ENCODE measurements at places on chromosomes 2 and 18.

DNA sequence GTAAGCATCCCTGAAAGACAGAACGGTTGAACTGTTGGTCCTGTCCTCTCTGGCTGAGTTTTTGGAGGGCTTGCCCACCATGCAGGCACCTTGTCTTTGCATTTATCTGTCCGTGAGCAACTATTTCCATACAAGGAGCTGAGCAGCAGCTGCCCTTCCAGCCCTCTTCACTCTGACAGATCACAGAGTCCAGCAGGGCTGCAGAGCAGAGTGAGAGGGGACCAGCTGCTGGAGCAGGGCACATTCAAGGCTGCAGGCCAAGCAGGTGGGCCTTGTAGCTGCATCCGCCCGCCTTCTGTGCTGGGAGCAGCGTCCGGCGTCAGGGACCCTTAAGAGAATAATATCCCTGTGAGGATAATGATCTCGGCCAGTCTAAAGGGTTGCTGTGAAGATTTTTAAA lies 9.5 kb downstream of the SMYD1 start:
- DNase-seq = no peak

- no peak for DNase-seq
These were observed 141.3 kb downstream of the EML6 start for GRCh38 chr2:54864727-54865126.

- no peak for DNase-seq
These were observed 49.4 kb downstream of the NCKAP5 start for GRCh38 chr2:133518700-133519344.

DNA sequence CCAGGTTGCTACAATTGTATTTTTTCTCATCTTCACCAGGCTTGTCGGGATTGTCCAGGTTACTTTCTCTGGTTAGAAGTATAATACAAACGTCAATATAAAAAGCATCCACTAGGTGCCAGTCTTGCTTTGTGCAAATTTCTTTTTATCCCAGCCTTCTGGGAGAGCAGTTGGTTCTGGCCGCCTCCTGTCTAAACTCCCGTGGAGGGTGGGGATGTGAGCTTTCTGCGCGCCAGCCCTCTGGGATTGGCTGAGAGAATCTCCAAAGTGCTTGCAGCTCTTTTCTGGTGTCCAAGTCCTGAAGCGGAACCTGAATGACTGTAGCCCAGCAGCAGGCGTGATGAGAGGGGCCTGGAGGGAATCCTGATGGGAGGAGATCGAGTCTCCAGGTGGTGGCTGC lies 22.4 kb upstream of the TOGARAM2 start:
- DNase-seq = peak; percentile 86

DNA sequence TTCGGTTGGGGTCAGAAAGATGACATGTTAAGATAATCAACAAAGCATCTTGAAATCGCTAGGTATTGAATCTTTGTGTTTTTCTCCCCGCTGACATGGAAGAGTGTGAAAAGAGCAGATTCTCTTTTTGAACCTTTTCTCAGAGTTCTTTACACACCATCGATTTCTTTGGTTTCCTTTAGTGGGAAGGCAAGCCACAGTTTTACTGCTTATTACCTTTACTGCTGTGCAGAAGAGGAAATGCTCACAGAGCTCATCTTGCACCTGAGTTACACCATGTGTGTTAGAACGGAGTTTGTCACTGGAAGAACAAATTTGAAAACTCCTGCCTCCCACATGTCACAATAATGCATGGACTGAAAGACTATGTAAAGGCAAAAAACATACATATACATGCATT lies 45.3 kb upstream of the PDK1 start:
- DNase-seq = no peak

DNA sequence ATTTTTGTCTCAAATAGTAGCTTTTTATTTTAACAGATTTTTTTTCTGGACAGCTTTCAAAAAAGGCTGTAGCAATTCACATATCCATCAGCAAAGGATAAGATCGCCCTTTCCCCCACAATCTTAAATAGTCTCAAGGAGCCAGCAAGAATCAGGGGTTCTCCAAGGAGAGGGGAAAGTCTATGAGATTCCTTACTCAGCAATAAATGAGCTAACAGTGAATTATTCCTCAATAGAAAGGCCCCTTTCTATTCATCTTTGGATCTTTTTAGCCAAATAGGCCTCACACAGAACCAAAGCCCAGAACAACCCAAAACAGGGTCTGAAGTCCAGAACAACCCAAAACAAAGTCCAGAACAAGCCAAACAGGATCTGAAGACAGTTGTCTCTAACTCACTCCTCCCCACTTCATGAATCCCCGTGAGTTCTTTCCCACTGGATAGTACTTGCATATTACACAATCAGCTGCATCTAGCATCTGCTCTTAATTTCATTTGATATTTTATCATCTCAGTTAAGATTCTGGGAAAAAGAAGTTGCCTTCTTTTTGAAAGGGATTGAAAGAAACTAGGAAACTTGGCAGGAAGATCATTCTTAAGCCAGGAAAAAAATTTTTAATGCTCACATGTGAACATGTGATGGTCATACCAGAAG lies 3.4 kb upstream of the DHRS9 start:
- DNase-seq = no peak

GRCh38 chr2:171626949-171627348 lies 60.3 kb upstream of the DYNC1I2 start:
- DNase-seq = no peak

- DNase-seq = no peak
These were observed 20.8 kb upstream of the MLPH start for GRCh38 chr2:237466211-237466610.

DNA sequence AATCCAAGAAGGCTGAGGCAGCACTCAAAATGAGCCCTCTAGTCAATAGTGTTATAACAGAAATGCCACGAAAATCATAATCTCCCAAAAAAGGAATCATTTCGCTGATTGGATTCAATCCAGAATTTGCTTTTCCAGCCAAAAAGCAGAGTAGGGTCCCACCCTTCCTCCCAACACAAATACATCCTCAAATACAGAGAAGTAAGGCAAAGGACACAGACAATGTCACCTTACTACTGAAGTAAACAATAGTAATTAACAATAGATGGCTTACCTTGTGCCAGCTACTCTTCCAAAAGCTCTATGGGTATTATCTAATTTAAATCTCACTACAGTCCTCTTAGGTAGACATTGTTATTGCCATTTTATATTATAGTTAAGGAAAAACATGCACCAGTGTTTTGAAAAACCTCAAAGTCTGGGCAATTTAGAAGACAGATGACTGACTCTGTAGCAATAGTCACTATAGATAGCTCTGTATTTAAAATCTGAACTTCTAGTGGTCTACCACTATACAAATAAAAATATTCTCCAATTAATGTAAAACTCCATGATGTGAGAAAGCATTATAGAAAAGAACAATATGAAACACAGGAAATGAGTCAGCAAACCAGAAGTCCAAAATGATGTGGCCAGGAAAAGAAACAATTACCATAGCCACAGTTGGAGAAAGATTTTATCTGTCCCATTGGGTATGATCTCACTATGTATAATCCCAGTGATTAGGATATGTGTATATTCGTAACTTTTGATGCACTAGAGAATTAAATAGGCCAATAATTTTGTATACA lies 305.0 kb upstream of the ERBB4 start:
- DNase-seq = peak; percentile 51

DNA sequence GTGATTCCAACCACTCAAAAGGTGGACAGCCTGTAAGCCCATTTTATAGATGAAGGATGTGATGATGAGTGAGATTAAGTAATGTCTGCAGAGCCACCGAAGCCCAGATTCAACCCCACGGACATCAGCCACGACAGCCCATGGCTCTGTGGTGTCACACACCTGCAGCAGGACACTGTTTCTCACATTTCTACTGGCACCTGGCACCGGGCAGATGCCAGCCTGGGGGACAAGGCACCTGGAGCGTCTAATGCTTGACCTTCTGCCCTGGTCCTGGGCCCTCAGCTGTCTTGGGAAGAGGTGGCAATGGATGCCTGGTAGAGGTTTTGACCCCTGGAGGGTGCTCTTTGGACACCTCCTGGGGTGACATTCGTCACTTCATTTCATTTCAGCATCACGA lies 176.3 kb downstream of the ANAPC1 start:
- DNase-seq = no peak

- DNase-seq = no peak
These were observed 76.1 kb downstream of the SEPTIN10 start for GRCh38 chr2:109537565-109538222.

GRCh38 chr18:5890331-5891183 lies 4.8 kb downstream of the TMEM200C start:
- DNase-seq = peak; percentile 26

DNA sequence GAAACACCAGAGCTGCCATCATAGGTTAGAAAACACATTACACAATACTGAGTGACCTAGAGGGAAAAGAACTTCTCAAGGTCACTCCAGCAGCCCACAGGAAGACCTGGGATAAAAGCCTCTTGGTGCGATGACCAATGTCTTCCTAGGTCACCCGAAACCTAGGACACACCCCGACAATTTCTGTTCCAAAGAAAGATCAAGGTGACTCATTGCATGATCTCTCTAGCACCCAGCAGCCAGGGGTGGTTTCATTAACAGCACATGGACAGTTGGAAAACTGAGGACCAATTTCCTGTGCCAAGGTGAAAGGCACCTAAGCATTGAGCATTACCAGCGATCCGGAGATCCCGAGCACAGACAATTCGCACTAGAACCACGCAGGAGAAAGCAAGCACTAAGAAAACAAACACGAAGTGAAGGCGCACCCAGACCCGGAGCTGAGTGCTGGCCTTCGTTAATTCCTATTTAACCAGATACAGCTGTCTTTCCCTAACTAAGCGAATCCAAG lies 1.5 kb downstream of the CACNB4 start:
- DNase-seq = no peak

GRCh38 chr2:51145761-51146160 lies 113.8 kb upstream of the NRXN1 start:
- no peak for DNase-seq

DNA sequence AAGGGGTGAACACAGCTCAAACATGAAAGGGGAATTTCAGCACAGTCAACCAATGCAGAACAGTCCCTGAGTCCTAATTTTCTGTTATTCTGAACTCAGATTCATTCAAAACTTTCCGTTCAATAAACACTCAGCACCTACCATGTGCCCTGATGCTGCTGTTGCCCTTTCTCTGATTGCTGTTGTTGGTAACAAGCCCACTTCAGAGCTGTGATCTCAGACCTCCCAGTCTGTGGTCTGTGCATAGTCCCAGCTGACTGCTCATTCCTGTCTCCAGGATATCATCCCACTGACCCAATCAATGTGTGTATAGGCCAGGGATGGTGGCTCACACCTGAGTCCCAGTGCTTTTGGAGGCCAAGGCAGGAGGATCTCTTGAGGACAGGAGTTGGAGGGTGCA lies 82.7 kb upstream of the SLC35G4 start:
- no peak for DNase-seq

- no peak for DNase-seq
These were observed 68.0 kb downstream of the MAPK4 start for GRCh38 chr18:50627594-50628532.

- DNase-seq = no peak
These were observed 11.4 kb downstream of the SESTD1 start for GRCh38 chr2:179253226-179253625.

DNA sequence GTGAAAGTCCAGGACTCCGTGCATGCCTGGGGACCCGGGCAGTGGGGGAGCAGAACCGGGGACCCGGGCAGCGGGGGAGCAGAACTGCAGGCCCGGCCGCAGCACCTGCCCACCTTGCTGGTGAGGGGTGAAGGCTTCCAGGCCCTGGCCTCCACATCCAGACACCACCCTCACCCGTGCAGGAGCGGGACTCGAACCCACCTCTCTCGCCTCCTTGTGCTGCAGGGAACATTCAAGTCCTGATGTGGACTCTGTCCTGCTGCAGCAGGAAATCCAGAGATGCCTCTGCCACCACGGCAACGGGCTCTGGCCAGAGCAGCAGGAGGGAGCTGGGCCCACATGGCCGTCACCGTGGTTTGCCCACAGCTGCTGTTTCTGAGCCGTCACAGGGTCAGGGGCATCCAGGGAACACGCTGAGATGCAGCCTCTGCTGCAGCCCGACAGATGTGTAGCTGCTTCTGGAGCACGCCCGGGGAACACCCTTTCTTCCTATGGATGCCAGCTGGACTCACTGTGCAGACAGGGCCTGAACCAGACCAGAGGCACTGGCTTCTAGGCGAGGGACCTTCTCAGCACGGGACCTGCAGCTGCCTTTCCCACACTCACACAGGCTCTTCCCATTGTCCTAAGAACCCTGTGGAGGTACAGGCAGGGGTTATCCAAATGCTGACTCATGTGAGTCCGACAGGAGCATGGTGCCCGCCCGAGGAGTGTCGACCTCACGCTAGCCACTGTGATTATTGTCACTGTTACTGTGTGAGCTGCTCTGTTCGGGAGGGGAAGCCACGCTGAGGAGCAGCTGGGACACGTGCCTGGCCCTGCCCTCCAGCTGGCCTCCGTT lies 89.2 kb upstream of the CTDP1 start:
- DNase-seq = no peak

DNA sequence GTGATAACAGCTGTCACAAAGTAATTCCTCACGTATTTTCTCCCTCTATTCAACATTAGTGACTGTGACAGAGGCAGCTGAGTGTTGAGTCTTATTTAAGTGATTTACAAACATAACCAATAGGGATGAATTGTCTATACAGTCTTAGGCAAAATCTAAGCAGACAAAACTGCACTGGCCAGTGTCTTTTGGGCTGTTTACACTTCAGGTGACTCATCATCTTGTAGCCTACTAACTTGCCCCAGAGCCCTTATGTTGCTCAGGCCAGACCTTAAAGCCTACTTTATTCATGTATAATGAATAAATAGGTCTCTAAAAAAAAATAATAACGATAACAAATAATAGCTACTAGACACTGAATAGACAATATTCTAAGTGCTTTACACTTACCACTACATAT lies 17.2 kb downstream of the THOC1 start:
- no peak for DNase-seq

GRCh38 chr2:205654878-205655605 lies 27.3 kb upstream of the NRP2 start:
- no peak for DNase-seq

DNA sequence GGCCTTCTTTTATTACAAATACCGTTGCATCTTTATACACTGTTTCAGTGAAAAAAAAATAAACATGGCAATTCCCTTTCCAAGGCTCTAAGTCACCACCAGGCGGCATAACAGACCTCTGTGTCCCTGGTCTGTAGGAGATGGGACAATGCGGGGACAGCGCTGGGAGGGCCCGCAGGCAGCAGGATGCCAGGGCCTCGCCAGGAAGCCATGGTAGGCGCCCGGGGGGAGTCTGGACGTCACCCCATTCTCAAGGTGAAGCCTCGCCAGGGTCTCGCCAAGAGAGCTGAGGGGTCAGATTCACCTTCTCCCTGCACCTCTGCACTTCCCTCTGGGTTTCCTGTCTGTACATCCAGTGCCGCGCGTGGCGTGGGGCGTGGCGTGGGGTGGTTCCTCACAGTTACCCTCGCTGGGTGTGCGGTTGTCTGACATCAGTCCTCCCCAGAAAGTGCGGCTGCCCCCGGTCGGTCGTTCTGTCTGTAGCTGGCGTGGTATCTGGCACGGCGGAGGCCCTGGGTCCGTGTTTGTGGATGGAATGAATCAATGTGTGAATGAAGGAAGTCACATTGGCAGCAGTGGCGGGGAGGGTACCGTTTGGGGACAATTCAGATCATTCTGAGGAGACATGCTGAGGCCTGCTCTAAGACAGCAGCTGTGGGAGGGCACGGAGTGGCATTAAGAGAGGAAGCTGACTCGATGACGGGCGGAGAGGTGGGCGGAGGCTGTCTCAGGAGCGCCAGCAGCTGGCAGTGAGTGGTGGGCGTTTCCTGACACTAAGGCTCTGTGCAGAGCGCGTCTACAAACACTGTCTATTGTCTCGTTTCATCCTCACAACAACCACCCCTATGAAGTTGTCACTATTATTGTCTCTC lies 46.0 kb downstream of the LRRFIP1 start:
- peak; percentile 79 for DNase-seq

Data from KBM-7 (cell line).